GM12892 (cell line): ENCODE measurements at places on chromosomes 6 and 20.
A peak's percentile ranks its signal among the peaks of the same experiment; 100 is the strongest.

DNA sequence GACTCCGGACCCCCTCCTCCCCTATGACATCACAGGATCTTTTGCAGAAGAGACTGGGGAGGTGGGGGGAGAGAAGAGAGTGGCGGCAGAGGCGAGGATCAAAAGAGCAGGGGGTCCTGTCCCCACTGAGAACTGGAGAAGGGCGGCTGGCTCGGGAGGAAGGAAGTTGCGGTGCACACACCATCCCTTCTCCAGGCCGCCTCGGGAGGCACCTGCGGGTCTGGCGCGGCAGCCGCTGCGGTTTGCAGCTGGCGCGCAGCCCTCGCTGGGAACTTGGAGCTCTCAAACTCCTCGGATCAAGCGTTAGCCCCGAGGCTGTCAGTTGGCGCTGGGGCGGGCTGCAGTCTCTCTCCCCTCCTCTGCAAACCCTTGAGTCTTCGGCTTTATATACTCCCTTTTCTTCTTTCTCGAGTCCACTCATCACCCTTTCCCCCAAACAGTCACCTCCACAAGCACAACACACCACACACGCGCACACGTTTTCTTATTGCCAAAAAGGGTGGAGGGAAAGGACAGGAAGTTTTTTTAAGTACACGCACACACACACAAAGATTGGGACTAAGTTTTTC, 180.7 kb downstream of the TBXT start:
- DNase-seq, result no peak

- DNase-seq, result no peak
Measured at GRCh38 chr6:157711060-157711459, 112.0 kb upstream of the SNX9 start.

DNA sequence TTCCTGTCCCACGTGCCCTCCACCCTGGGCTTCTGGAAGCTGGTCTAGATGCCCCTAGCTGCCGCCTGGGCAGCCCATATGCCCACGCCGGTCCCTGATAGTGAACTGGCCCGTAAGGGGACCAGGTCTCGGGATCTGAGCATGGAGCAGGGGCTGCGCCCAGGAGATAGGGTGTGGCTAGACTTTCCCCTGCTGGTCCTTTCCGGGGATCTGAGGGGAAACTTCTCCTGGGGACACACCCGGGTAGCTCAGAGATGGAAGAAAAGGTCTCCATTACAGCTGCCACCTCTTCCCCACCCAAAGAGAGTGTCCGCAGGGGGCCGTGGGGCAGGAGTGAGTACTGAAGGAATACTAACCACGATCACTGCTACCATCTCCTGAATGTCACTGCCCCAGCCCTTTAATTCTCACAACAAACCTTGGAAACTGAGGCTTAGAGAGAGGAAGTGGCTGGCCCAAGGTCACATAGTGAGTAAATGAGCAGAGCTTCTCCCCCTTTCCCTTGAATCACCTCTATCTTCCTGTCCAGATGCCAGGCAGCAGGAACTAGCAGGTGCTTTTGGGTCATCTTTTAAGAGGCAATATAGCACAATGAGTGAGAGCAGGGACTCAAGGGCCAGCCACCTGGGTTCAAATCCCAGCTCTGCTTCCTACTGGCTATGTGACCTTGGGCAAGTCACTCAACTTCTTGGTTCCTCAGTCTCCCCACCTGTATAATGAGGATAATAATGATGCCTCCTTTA, 11.8 kb upstream of the CCN5 start:
- DNase-seq, result no peak

- DNase-seq, result no peak
Measured at GRCh38 chr6:36730424-36731380, 33.1 kb downstream of the RAB44 start.

DNA sequence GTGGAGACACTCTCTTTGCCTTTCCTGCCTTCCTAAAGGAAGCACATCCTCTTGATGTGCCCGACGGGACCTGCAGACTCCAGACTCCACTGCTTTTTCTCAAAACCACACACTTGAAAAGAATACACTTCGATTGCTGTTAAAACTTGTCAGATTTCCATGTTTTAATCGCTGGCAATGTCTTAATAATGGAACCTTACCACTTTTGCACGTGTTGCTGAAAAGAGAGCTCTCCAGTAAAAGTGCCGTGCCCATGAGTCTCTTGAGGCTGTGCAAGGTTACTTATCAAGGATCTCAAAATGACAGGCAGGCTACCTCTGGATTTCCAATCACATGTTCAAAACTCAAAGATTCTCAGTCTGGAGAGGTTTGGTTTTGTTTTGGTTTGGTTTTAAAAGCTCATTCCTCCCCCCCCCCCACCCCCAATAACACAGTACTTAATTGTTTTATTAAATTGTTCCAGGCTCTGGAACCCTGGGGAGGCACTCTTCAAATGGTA, 12.0 kb upstream of the TFAP2A start:
- no peak for DNase-seq

GRCh38 chr20:61497029-61497627, 245.1 kb downstream of the CDH4 start:
- DNase-seq, result no peak

DNA sequence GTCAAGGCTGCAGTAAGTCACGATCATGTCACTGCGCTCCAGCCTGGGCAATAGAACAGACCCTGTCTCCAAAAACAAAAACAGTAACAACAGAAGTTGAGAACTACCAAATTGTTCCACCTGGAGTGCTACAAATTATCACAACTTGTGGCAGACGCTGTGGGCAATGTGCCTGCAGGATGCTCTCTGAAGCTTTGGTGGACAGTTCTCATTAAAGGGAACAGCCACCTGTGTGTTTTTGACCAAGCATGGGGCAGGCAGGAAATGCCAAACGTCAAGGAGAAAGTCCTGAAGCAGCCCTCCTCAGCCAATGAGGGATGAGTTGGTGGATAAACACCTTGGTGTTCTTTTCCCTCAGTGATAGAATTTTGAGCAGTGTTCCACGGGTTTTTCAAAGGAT, 15.8 kb downstream of the COX4I2 start:
- no peak for DNase-seq

DNA sequence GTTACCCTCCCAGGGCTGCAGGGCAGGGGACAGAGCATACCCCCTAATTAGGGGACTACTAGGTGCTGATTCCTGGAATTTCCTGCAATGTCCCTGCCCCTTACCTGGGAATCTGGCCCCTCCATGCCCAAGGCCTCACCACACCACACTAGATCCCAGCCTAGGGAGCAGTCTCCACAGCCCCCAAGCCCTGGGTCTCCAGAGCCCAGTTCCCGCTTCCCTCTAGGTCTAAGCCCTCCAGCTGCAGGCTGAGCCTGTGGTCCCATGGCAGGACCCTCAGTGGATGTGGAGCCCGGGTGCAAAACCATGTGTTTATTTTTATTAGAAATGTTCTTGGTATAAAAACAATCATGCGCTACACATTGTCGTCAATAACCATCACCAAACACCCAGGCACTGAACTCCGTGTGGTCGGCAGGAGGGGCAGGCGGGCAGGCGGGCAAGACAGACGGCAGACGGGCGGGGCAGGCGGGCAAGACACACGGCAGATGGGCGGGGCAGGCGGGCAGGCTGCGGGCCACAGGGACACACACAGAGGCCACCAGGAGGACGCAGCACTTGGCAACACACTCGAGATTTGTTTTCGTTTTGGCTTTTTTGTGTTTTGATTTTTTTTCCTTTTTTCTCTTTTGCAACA, 124.2 kb downstream of the GRM4 start:
- DNase-seq, result no peak

DNA sequence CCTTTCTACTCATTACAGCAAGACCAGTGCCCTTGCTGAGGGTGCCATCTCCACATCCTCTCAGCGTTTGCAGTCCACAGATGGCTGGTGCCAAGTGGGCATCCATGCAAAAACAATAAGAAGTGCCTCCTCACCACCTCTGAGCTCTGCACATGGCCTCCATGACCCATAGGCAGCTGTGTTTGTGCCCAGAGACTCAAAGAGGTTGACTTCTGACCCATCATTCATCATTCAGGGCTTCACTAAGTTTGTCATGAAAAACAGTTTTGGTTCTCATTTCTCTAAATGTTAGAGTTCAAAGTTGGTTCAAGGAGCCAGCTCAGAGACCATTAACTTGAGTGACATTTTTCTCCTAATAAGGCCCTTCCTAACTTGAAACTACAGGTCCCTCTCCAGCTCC, 512.6 kb upstream of the MAP3K7 start:
- DNase-seq, result no peak

DNA sequence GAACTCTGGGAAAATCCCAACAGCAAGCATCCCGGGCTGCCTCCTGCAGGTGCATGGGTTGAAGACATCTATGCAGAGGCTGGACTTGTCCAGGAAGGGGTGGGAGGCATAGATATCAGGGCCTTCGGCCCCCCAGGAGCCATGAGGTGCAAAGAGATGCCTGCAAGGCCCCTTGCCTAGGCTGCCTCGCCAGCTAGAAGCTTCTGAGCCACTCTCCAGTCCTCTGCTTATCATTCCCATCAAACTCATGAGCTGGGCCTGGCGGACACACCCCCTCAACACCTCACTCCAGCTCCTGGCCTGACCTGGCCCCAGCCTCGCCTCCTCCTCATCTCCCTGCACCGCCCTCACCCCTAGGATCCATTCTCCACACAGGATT, 152.4 kb upstream of the PTPN1 start:
- DNase-seq, result no peak

- no peak for DNase-seq
Measured at GRCh38 chr6:65922049-65922448, 215.0 kb upstream of the EYS start.

- no peak for DNase-seq
Measured at GRCh38 chr20:36836591-36837269, 39.2 kb upstream of the TLDC2 start.

GRCh38 chr20:830011-830521, 3.4 kb upstream of the FAM110A start:
- DNase-seq, result no peak

- DNase-seq, result no peak
Measured at GRCh38 chr6:133079901-133080300, 161.3 kb upstream of the EYA4 start.

- no peak for DNase-seq
Measured at GRCh38 chr6:135774006-135774405, 77.5 kb upstream of the PDE7B start.

- no peak for DNase-seq
Measured at GRCh38 chr20:10848810-10849370, 175.1 kb upstream of the JAG1 start.

- DNase-seq, result no peak
Measured at GRCh38 chr20:22403632-22404361, 180.6 kb downstream of the FOXA2 start.

- DNase-seq, result no peak
Measured at GRCh38 chr20:38790200-38791053, 15.1 kb upstream of the PPP1R16B start.

DNA sequence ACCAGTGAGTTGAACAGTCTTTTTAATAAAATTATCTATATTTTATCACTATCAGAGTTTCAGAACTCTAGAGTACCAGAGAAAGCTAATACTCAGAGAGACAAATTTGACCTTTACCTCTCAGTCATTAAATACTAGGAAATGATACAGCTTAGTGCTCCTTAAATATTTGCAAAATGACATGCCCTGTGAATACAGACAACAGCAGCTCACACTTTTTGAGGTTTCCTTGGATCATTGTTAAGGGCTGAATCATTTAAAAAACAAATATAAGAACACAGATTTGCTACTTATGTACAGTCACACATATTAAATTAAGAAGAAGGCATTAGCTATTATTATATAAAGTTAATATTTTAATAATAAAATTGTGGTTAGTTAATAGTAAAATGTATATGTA, 1158.7 kb upstream of the EYS start:
- DNase-seq, result no peak

DNA sequence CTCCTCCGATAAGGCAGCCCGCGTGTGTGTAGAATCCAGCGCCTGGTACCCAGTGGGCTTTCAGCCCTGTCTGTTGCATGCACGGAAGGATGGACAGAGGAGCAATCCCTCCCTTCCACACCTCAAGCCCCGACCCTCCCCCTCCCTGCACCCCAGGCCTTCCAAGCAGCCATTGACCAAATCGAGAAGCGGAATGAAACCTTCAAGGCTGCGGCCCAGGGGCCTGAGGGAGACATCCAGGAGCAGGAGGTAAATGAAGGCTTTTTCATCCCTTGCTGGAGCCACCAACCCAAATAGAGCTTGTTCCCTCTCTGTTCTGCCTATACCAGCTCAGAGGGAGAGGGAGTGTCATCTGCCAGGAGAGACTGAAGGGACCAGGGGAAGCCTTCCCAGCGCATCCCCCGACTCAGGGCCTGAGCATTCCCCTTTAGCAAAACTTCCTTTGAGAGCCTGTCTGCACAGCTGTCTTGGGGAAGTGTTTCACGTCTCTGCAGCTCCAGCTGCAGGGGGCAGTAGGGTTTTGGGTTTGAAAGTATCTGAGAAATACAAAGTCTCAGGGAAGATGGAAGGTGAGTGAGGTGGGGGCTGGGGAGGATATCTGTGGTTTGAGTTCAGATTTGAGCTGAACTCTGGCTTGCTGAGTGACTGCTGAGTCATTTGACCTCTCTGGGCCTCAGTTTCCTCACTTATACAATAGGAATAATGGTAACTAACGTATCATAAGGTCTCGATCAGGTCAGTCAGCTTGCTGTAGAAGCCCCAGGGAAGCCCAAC, 16.1 kb downstream of the FGD2 start:
- DNase-seq, result no peak

DNA sequence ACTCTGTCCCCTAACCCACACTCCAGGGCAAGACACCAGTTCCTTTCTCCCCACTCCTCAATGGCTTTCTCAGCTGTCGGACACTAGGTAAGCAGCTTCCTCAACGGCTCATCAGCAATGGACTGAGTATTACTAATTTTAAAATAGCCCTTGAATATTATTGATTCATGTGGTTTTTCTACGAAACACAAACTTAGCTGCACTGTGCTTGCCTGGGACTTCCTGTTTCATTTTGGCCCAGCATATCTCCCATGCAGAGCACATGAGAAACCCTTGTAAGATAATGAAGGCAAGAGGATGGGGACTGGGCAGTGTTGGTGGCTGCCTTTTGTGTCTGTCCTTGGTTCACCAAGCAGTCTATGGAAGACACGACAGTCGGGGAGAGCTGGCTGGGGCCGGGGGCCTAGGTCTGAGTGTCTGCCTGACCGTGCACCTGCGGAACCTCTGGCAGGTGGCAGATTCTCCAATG, 48.9 kb downstream of the RNASET2 start:
- DNase-seq, result peak; percentile 52

DNA sequence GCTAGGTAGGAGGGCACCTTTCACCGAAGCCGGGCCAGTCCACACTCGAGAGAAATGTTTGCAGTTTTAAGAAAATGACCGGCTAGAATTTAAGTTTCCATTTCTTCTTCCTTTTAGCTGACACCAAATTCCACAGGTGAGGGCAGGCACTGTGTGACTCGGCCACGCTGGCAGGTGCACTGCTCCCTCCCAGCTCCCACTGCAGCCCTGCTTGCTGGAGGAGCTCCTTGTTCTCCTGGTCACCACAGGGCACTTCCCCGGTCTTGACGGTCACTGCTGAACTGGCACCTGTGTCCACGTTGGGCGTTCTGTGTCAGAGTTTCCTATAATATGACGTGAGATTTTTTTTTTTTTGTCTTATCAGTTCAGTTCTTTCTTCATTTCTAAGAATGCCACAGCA, 3.6 kb upstream of the KIF25 start:
- no peak for DNase-seq

GRCh38 chr6:2959909-2960719, 11.3 kb downstream of the SERPINB6 start:
- no peak for DNase-seq
